ENCODE measurements at places on chromosomes 16 and 17.

DNA sequence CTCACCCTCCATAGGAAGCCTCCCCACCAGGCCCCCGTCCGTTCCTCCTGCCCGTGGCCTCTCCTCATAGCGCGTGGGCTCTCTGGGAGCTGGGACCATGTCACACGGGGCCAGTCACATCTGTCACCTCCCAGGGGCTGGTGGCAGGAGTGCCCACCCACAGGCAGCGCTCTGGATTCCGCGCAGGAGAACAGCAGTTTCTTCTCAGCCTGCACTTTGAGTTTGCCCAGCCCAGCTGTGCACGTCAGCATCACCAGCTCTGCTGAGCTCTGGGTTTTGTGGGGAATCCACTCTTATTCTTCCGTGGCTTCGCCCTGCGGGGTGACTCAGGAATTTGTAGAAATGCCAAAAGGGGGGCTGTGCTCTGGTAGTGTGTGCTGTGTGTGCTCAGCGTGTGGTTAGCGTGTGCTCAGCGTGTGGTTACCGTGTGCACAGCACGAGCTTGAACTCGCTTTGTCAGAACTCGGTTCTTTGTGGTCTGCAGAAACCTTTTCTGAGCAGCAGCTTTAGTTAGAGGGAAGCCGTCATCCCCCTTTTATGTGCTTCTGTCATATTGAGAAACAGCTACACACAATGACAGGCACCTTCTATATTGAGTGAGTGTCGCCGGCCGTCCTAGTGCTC, 3.2 kb downstream of the ACSF3 start:
- no peak for DNase-seq

DNA sequence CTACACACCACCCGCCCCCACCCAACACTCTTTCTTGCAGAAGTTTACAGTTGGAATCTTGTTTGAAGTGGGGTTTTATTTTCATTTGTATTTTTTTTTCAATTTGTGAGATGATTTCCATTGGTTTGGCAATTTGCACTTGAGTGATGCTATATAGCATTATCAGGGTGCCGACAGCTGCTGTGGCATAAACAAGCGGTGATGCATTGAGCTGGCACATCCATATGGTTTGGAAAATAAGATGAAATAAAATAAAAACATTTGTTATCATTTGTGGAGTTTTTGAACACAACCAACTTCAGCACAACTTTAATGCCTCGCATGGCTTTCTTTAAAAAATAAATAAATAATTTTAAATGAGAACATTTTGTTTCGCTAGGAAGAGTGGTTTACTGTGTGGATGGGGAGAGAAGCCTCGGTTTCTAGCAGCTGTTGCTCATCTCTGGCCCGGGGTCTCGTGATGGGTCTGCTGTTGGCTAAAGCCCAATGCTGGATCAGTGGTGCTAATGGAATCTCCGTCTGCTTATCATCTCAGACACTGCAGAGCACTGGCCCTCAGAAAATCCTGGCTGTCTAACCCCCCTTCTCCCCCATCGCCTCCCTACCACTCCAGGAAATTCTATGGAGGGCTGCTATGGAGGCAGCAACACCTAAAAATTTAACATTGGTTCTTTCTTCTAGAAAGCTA, 192.3 kb upstream of the MAF start:
- no peak for DNase-seq

DNA sequence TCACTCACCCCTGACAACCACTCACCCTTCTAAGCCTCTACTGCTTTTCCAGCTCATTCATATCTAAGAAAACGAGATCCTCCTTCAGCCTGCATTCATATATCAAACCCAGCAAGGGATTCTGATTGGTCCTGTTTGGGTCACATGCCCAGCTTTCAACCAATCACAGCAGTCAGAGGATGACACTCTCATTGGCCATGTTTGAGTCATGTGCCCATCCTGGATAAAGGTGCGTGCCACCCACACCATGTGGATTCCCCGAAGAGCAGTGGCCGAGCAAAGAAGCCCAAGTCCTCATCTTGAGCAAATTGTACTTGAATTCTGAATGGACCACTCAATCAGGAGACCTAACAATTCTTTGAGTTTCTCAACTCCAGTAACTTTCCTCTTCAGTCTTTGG, 45.0 kb downstream of the SCNN1G start:
- no peak for DNase-seq

DNA sequence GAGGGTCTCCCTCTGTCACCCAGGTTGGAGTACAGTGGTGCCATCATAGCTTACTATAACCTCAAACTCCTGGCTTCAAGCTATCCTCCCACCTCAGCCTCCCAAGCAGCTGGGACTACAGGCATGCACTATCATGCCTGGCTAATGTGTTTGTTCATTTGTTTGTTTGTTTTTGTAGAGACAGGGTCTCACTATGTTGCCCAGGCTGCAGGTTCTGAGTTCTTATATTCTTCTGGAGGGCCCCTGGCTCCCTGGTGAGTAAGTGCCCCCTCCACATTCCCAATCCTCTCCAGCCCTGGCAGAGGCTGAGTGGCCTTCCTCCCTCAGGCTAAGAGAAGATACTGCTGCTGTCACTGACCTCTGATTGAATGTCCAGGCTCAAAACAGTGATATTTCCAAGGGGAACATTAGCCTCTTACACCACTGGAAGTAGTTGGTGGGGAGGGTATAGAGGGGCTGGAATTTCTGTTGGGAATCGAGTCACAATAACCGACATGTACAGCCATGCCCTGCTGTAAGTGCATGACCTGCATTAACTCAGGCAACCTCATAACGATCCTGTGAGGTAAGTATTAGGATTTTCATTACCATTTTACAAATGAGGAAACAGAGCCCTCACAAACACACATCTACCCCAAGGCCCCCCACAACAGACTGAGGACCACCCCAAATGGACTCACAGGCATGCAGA, 2.7 kb upstream of the ETV4 start:
- no peak for DNase-seq

- no peak for DNase-seq
These were observed 173.7 kb downstream of the HS3ST3B1 start for GRCh38 chr17:14474591-14474990.

GRCh38 chr16:10178080-10178479, 4.1 kb downstream of the GRIN2A start:
- no peak for DNase-seq

DNA sequence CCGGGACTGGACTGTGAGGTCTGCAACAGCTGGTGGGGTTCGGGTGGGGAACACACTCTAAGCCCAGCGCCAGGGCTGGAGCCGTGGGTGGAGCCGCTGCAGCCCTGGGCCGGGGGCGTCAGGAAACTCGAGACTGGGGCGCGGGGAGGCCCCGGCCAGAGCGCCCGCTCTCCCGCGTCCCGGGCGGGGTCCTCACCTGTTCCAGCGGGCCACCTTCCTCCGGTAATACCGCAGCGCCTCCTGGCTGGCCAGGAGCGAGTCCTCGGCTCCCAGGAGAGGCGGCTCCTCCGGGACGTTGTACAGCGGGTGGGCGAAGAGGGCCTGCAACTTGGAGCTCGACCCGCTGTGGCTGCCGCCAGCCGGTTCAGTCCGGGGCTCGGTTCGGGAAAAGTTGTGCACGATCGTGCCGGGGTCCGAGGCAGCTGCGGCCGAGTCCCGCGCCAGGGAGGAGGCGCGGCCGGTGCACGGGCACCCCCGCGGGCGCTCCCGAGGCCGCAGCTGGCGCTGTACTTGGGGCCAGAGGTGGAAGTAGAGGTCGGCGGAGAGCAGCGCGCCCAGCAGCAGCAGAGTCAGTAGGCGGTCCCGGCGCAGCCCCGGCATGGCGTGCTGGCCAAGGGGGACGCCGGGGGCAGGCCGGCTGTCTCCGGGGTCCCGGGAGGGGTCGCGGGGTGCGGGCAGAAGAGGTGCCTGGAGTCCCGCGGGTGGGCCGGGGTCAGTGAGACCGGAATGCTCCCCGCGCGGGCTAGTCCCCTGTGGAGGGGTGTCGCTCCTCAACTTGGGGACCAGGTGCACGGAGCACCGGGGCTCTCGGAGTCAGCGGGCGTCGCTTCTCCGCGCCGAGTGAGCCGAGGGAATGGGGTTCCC, 868 bp downstream of the FAM20A start:
- peak; percentile 45 for DNase-seq

GRCh38 chr17:53724726-53725125, 98.0 kb upstream of the KIF2B start:
- no peak for DNase-seq

- no peak for DNase-seq
These were observed 6.6 kb downstream of the PTX4 start for GRCh38 chr16:1481906-1482835.

DNA sequence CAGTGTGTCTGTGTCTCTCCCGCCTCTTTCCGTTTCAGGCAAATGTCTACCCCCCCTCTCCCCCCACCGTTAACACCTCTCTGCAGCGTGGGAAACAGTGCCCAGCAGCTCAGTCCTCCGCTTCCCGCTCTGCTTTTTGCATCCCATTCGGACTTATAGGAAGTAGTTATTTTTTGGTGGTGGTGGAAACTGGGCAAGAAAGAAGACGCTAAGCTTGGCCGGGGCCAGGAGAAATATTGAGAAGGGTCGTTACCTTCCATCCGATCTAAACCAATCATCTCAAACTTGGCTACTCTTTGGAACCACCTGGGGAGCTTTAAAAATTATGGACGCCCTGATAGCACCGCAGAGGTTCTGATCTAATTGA, 499 bp upstream of the HLF start:
- DNase-seq = no peak

DNA sequence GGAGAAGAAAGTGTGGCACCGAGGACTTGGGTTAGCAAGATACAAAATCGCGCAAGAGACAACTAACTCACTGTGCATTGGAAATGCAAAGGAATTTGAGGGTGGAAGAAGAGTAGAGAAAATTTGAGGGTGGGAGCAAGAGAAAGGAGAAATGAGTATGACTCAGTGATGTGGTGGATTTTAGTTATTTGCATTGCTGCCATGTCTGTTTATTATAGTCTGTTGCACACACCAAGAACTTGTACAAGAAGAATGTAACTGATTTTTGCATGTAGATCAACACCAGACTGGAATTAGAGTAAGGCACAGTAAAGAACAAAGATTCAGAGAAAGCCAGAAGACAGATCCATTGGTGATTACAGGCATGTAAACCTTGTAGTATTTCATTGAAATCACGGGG, 71.6 kb upstream of the SMIM36 start:
- no peak for DNase-seq

DNA sequence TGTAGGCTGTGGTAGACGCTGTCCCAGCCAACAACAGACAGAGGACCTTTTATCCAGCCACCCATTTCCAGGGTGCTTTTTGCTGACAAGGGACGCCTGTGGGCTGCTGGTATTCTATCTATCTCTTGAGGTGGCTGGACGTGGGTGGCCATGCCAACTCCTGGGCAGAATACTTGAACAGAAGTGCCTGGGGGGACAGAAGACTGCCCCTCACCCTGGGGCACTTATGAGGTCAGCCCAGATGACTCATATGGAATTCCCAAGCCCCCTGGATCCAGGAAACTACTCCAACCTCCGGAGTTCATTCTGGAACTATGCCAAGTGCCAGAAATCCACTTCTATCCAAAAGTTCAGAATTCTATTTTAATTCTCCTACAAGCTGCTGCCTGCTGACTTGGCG, 61.3 kb downstream of the CDRT4 start:
- DNase-seq = no peak

GRCh38 chr16:54431041-54431996, 144.7 kb upstream of the IRX3 start:
- DNase-seq = no peak

DNA sequence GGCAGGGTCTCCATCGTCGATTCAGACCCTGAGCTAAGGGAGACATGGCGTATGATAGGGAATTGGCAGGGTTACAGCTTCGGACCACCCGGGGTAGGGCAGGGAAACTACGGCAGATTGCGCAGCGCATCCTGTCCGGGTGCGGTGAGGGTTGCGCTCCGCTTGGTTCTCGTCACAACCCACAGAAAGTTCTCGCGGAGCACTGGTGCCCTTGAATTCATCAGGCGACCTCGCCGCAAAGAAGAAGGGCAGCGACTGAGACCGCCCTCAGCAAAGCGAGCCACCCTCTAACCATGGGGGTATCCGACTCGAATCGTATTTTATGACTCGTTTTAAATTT, 1.2 kb downstream of the HS3ST3B1 start:
- no peak for DNase-seq

GRCh38 chr17:7476951-7477350, 2.5 kb downstream of the ZBTB4 start:
- DNase-seq = no peak

GRCh38 chr17:602436-602835, 112.2 kb downstream of the VPS53 start:
- no peak for DNase-seq

DNA sequence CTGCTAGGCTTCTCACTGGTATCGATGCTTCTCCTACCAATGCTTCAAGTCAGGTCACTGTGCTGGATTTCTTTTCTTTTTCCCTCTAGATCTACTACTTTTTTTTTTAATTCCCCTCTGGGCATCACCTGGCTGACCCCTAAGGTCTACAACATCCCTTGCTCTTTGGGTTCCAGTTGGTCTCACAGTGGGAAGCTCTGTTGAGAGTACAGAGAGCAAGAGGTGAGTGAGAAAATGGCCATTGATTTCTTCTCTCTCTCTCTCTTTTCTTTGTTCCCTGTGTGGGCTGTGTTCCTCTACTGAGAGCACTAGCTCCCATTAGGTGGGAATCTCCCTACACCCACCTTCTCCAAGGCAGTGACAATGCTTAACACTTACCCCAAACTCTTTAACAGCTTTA, 413.4 kb downstream of the KCNJ2 start:
- no peak for DNase-seq

DNA sequence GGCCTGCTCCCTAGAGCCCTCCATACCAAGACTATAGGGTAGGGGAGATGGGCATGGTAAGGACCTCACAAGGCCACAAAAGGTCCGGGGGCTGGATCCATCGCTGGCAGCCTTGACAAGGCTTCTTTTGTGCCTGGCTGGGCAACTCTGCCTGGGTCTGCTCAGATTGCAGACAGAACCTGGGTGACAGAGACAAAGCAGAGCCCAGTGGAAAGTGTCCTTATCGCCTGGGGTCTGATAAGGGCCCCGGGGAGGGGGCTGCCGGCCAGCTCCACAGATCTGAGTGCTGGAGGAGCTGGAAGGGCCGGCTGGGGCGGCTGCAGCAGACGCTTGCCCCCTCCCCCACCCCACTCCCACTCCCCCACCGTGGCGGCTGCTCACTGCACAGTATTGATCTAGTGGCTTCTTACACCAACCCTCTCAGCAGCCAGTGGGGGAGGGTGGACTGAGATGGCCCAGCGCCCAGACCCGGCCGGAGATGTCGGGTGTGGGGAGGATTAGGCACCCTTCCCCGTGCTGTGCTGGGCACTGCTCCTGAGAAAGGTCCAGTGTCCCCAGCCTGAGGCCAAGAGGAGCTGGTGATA, 7.2 kb downstream of the MMP15 start:
- DNase-seq = peak; percentile 65
